ENCODE measurements at places on chromosomes 12 and 14. TPM values are rescaled to one million over a fixed set of nuclear protein-coding genes. Genes with fewer than 3 reads are reported as not detected.

TTC6 gene
- under 0.01 TPM for total RNA-seq

CDH24 gene
- 3.3 TPM for total RNA-seq

MORN3 gene
- total RNA-seq: 1.4 TPM

ARF6 gene
- total RNA-seq: 63.9 TPM

LPAR5 gene
- total RNA-seq: under 0.01 TPM

OR6C2 gene
- total RNA-seq: not detected

SERPINA4 gene
- total RNA-seq: not detected

FAR2 gene
- total RNA-seq: 10.5 TPM

KRT2 gene
- total RNA-seq: not detected

LHX5 gene
- total RNA-seq: not detected

SLC2A3 gene
- 143 TPM for total RNA-seq

HOXC6 gene
- total RNA-seq: 5.6 TPM

KCNMB4 gene
- under 0.01 TPM for total RNA-seq

KSR2 gene
- under 0.01 TPM for total RNA-seq

PLEKHD1 gene
- under 0.01 TPM for total RNA-seq

All from osteoblast (primary cell).